ENCODE measurements at places on chromosomes 16 and 17. TPM values are rescaled to one million over a fixed set of nuclear protein-coding genes. Genes with fewer than 3 reads are reported as not detected.

Gene ULK2
- 33.7 TPM for total RNA-seq

Gene CNTD1
- 0.77 TPM for total RNA-seq

GRCh38 chr16:23466162-23466885 lies 13.3 kb upstream of the COG7 start:
- no peak for DNase-seq

DNA sequence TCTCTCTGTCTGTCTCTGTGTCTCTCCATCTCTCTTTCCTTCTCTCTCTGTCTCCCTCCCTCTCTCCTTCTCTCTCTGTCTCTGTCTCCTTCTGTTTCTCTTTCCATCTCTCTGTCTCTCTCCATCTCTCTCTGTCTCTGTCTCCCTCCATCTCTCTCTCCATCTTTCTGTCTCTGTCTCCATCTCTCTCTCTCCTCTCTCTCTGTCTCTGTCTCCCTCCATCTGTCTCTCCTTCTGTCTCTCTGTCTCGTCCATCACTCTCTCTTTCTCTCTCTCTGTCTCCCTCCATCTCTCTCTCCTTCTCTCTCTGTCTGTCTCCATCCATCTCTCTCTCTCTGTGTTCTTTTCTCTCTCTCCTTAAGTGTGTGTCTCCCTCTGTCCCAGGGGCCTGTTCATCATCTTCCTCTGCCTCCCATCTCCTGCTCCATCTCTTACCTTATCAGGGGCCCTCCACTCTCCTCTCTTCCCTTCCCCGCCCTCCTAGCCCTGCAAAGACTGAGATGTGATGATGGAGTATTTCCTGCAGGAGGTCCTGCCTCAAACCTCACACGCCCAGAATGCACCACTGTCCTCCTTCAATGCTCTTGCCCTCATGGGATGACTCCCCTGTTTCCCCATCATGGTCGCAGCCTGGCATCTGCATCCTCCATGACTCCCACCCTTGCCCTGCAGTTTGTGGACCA lies 193.3 kb downstream of the GSG1L start:
- DNase-seq, result no peak

- no peak for DNase-seq
Observed at GRCh38 chr16:85199069-85199725, 86.9 kb upstream of the CIBAR2 start.

Measured in endodermal cell (in vitro differentiated cells).